ENCODE measurements at places on chromosomes 12 and 14.
A peak's percentile ranks its signal among the peaks of the same experiment; 100 is the strongest.

- no peak for DNase-seq
These were observed 242.5 kb upstream of the CAND1 start for GRCh38 chr12:67026487-67027246.

- no peak for DNase-seq
These were observed 135.2 kb downstream of the ADGRD1 start for GRCh38 chr12:131088701-131089530.

GRCh38 chr12:14921218-14921617 is 17.1 kb downstream of the ERP27 start:
- no peak for DNase-seq

GRCh38 chr14:54737132-54737711 is 165.4 kb downstream of the GCH1 start:
- no peak for DNase-seq

- no peak for DNase-seq
These were observed 3.3 kb upstream of the KRT18 start for GRCh38 chr12:52945389-52946232.

DNA sequence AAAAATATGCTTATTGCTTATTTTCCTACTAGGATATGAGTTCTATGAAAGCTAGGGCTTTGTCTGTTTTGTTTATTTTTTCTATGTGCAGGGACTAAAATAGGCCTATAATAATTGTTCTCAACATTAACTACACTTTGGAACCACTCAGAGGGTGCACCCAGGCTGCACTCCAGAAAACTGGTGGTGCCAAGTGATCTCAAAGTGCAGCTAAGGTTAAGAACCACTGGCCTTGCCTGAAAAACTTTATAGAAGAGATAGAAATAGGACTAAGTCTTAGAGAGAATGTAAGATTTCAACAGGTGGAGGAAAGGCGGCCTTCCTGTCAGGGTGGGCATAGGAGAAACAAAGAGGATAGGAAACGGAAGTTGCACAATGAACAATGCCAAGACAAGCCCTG is 37.7 kb upstream of the NR1H4 start:
- no peak for DNase-seq

GRCh38 chr14:58243790-58244555 is 670 bp upstream of the PSMA3 start:
- peak; percentile 59 for DNase-seq

GRCh38 chr12:6061660-6062059 is 62.8 kb downstream of the VWF start:
- no peak for DNase-seq

GRCh38 chr12:806200-806791 is 53.9 kb downstream of the WNK1 start:
- DNase-seq, result no peak

- DNase-seq, result no peak
These were observed 22.8 kb downstream of the GSTZ1 start for GRCh38 chr14:77343662-77344061.

DNA sequence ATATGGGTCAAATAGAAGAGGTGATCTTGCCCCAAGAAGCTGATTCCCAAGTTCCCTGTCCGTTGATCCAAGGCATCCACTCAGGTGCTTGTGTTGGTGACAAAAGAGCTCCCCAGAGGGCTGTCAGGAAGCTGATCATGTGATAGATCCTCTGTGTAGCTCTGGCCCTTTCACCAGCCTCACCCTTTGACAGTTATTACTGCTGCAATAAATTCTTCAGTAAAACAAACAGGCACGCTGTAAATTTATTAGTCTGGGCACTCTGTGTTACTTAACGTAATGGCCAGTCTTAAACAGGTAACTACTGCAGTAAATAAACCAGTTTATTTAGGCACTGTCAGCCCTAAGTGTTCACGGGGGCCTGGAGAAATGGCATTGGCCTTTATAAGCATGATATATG is 473.9 kb downstream of the BCL11B start:
- DNase-seq, result no peak

DNA sequence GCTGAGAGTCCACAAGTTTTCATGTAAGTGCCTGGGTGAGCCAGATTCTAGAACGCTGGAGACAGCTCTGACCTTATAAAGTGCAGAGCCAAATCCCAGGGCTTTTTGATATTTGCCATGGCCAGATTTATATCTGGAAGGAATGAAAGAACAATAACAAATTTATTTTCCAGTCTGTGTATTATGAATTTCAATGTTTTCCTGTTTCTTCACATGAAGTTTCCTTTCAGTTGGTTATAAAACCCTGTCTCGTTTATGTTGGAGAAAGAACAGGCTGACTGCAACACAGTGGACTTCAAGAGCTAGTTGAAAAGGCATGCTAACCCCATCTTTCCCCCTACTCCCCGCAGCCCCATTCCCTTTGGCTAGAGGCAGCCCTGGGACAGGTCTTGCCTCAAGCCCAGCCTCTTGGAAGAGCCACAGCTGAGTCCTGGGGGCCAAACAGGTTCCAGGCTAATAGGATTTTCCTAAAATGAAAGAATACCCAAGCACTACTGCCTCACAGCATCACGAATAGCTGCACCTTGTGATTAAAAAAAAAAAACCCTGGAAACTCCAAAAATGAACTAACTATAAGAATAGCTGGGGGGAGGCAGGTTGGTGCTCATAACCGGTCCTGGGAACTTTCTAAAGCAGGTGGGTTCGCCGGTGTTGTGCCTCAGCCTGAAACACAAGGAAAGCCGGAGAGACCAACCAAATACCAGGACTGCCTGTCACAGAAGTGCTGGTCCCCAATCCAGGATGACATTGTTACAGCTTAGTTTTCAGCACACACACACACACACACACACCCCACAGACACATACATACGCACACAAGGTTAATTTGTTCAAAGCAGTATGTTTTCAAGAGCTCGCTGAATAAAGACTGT is 1.5 kb downstream of the FBLN5 start:
- DNase-seq, result no peak

DNA sequence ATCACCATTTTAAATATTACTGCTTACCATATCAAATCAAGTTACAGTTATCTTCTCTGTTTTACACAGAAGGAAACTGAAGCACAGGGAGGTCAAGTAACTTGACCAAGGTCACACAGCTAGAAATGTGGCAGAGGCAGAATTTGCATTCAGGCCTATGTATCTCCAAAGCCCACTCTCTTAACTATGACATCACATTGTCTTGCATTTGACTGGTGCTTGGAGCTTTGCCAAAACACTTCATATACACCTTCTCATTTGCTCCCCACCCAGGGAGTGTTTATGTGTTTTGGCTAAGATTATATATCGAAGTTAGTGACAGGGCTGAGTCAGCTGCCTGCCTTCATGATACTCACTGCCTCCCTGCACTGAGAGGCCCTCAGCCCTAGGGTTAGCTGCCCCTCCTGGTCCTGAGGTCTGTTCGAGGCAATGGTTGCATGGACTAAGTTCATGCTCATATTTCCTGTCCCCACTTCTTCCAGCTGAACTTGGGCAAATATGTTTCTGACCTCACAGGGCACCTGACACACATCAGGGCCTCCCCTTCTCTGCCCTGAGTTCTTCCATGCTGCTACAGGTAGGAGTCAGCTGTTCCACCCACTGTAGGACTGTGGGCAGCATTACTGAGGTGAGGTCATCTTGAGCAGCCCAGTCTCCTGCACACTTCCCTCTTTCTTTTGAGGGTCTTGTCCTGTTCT is 1.8 kb downstream of the GALNT6 start:
- no peak for DNase-seq

DNA sequence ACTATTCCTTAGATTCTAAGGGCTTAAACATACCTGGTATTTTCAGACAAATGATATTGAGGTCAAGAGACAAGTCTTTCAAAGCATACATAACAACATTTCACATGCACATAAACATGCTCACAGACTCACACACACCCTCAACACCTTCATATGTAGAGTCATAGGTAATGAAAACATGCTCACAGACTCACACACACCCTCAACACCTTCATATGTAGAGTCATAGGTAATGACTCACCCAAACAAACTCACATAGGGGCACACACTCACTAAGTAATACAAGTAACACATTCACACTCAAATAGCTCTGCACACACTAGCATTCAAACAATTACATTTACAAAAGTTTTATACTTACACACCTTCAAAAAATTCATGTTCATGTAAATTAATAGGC is 975.5 kb downstream of the TMEM121 start:
- DNase-seq, result no peak

- no peak for DNase-seq
These were observed 26.2 kb downstream of the C2CD5 start for GRCh38 chr12:22518060-22518719.

- no peak for DNase-seq
These were observed 1.8 kb upstream of the SP1 start for GRCh38 chr12:53378222-53378621.

DNA sequence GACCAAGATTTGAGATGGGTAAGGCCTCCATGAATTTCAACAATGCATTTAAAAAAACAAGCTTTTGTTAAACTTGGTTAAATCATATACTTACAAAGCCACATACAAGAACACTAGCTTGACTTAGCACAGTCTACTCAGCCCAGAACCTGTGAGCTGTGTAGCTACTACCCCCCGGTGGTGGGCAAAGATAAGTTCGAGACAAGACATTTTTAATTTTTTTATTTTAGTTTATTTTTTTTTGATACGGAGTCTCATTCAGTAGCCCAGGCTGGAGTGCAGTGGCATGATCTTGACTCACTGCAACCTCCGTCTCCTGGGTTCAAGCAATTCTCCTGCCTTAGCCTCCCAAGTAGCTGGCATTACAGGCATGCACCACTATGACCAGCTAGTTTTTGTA is 3.7 kb upstream of the NECAP1 start:
- DNase-seq, result peak; percentile 52

DNA sequence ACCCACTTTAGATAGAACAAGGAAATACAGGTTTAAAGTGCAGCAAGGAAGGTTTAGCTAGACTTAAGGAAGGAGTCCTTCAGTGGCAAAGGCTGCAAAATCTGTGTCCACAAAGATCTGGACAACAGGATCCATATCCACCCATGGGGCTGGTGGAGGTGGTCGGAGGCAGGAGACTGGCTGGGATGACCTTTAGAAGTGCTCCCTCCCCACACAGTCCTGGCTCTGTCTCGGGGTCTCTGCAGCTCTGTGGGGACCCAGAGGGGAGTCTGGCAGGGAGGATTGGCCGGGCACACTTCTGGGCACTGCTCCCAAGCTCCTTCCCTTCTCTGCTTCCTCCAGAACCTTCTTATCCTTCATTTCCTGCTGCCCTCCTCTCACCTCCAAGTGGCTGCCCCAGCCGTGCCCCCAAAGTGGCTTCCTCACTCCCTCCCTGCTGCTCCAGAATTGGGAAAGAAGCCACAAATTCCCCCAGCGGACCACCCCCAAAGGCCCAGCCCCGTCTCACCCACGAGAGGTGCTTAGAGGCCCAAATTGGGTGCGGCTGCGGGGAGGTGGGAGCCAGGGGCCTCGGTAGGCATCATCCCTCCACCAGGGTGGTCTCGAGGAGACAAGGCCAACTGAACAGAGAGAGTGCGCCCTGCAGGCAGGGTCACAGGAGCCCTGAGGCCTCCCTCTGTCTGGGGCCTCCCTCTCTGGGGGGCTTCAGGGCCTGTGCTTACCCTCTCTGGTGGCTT is 21.9 kb upstream of the PGF start:
- no peak for DNase-seq

- no peak for DNase-seq
These were observed 10.0 kb upstream of the LRTM2 start for GRCh38 chr12:1810201-1810930.

DNA sequence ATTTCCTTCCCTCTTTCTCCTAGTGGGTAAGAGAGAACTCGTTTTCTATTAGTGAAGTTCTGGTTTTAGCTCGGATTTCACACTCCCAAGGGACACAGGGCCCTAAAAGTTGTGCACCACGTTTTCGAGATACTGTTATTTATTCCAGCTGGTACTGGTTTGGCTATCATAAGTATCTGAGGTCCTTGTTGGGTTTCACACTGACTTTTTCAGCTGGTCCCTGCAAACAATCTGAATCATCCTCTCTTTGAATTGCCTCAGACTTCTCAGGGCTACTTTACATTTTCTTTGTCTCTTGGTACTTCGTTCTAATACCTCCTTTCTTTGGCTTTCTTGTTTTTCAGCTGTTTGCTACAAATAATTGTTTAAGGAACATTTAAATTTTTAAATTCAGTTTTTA is 75.7 kb downstream of the SCN8A start:
- no peak for DNase-seq

DNA sequence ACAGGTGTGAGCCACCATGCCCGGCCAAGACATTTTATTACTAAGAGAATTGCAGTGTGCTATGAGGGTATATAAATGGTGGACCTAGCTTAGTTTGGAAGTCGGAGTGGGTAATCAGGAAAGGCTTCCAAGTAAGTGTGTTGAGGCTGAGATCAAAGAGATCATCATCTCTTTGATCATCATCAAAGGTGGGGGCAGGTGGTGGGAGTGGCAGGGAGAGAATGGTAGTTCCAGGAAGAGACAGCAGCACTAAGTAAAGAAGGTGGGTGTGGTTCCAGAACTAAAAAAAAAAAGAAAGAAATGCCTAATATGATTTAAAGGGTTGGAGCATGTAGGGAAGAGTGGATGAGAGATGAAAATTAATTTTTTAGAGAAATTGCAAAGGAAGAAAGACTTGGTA is 14.7 kb downstream of the SLC4A8 start:
- no peak for DNase-seq

- DNase-seq, result no peak
These were observed 83.2 kb downstream of the DAD1 start for GRCh38 chr14:22505697-22506377.

DNA sequence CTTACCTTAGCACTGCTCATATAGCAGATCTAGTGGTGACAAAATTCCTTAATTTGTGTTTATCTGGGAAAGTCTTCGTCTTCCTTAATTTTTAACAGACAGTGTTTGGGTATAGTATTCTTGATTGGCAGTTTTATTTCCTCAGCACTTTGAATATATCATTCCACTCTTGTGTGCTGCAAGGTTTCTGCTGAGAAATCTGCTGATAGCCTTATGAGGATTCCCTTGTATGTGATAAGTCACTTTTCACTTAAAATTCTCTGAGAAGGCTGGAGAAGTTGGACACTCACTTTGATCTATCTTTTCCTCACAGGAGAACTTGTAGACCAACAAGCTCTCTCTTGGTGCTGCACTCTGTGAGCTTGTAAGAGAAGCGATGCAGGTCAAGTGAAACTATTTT is 306.1 kb upstream of the RTL1 start:
- no peak for DNase-seq

GRCh38 chr12:31482816-31483215 is 108.1 kb downstream of the DENND5B start:
- no peak for DNase-seq

- no peak for DNase-seq
These were observed 9.6 kb downstream of the ARF3 start for GRCh38 chr12:48947727-48948126.

GRCh38 chr12:42607584-42608058 is 18.1 kb upstream of the PRICKLE1 start:
- no peak for DNase-seq

GRCh38 chr14:69964841-69965240 is 85.6 kb downstream of the SMOC1 start:
- no peak for DNase-seq

GRCh38 chr12:104057771-104058197 is 6.5 kb upstream of the HCFC2 start:
- DNase-seq, result no peak

GRCh38 chr12:7439579-7440505 is 4.1 kb downstream of the CD163L1 start:
- no peak for DNase-seq

GRCh38 chr14:104880584-104881210 is 15.6 kb downstream of the CEP170B start:
- DNase-seq, result no peak

- DNase-seq, result no peak
These were observed 614.3 kb upstream of the MIS18BP1 start for GRCh38 chr14:45867046-45867894.

GRCh38 chr12:69003991-69004390 is 71.0 kb upstream of the CPM start:
- no peak for DNase-seq

GRCh38 chr14:32578181-32578580 is 249.1 kb downstream of the AKAP6 start:
- DNase-seq, result no peak

Data from GDM1 (cell line).